T-cell (primary cell): ENCODE measurements at places on chromosomes 7 and 10.

DNA sequence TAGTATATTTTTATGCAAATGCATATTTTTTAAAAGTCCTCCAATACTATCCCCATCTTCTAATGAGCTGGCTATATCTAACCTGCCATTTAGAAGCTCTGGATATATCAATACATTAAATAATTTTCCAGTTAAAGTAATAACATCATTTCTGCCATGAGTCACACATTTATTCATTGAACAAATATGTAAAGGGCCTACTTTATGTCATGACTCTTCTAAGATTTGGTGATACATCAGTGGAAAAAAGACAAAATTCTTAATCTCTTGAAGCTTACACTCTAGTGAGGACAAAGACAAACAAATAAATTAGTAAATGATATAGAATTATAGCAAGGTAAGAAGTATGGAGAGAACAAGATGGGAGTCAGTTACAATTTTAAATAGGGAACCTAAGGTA is 716.8 kb upstream of the LRRTM3 start:
- no peak for DNase-seq

DNA sequence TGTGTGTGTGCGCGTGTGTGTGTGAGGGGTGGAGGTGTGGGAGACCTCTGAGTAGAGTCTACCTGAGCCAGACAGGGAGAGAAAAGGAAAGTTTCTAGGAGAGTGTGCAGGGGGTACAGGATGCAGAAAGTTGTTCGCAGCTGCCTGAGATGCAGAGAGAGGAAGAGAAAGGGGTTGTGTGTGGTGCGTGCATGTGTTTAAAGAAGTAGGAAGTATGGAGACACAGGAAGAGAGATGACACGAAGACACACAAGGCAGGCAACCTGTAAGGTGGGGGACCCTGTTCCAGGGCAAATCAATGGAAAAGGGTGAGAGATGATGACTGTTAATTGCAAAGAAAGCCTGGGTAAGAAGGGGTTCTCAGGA is 52.2 kb downstream of the C10orf105 start:
- no peak for DNase-seq

DNA sequence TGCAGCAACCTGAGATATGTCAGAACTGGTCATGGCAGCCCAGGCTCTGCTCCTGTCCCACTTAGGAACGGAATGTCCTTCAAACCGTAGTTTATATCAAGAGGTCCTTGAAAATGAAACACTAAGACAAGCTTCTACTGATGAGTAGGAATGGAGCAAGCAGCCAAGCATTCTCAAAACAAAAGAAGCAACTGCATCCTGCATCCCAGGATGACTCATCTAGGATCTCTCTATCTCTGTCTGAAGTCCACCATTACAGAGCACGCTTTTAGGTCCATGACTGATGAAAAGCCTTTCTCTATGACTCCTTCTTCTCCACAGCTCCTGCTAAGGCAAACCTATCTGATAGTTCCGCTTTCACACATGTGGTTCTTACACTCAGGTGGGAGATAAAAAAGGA is 16.3 kb downstream of the MBL2 start:
- DNase-seq = no peak

DNA sequence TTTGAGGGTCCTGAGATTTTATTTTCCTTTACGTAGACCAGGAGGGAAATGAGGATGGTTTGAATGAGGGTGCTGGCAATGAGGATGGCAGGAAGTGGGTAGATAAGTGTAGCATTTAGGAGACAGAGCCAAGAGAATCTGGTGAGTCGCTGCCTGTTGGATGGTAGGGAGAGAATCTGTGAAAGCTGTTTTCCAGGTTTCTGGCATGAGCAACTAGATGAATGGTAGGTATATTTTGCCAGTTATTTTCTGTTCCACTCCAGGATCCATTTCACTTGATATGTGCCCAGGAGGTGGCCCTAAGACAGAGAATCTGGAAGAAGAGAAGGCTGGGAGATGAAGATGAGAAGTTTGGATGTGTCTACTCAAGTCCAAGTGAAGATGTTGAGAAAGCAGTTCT is 63.3 kb upstream of the VIPR2 start:
- DNase-seq = no peak

- no peak for DNase-seq
Observed at GRCh38 chr7:130273933-130274255, 7.2 kb downstream of the CPA2 start.

GRCh38 chr10:108424656-108425055 is 1260.2 kb upstream of the SORCS1 start:
- no peak for DNase-seq

GRCh38 chr7:47471831-47472230 is 110.1 kb downstream of the TNS3 start:
- no peak for DNase-seq

DNA sequence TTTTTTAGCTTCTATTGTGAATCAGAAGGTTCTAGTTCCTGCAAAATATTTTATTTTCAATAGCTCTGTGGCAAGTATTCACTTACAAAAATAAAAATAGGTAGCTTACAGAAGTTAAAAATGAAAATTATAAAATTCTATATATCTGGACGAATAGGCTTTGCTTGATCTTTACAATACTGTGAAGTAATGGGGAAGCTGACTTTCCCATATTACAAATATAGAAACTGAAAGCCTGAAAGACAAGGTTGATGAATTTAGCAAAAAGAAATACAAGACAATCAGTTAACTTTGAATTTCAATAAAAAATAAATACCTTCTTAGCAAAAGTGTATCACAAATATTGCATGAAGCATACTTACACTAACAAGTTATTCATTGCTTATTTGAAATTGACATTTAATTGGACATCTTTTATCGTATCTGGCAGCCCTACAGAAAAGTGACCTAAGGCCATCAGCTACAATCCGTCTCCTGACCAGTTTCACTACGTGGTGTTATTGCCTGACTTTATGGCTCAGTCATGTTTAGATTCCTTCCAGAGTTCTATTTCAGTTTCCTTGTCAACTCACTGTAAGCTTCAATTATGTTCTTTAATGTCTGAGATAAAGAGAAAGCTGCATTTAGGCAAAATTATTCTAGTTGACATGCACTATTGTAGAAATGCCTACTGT is 310.5 kb upstream of the HGF start:
- no peak for DNase-seq

DNA sequence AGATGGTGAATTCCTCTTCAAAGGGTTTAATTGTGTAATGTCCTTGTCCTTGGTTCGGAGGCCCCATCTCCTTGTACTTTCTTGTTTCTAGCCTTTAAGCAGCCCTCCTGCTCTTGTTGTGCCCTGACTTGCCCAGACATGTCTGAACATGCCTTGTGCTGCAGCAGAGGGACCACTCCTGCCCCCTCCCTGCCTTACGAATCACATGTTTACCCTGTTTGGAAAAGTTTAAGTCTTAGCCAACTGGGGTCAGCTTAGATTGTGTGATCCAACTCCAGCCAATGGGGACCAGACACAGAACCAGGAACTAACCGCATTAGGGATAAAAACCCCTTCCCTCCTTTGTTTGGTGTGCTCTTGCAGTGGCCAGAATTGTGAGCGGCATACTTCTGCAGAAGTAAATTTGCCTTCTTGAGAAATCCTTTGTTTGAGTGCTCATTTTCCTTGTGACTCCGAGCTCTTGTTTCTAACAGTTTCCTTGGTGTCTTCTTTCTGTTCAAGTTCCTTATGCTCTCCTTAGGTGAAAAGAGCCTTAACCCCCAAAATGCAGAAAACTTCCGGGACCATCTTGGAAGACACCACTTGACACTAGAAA is 29.4 kb downstream of the CLRN3 start:
- DNase-seq = no peak

- DNase-seq = no peak
Observed at GRCh38 chr7:111067251-111067650, 23.7 kb upstream of the LRRN3 start.

GRCh38 chr10:79384773-79385391 is 37.6 kb downstream of the PPIF start:
- DNase-seq = no peak

GRCh38 chr10:126215746-126216631 is 172.3 kb downstream of the ADAM12 start:
- DNase-seq = no peak

GRCh38 chr7:23396222-23397015 is 73.9 kb downstream of the IGF2BP3 start:
- DNase-seq = no peak

- no peak for DNase-seq
Observed at GRCh38 chr10:6977398-6978186, 397.5 kb upstream of the PRKCQ start.

- no peak for DNase-seq
Observed at GRCh38 chr10:13784067-13784466, 197.3 kb downstream of the PRPF18 start.

DNA sequence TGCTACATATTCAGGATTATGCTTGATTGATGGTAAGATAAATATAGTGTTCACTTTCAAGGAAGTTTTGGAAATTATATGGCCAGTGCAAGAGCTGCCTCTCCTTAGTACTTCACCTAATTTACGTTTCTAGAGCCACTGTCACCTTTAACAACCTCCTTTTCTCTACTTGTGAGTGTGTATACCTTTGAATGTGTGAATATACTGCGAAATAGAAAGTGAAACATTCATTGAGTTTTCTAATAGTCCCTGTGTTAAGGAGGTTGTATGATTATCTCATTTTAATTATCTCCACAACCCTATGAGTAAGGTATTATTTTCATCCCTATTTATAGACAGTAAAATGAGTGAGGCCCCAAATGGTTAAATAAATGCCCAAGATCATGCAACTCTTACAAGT is 1050.5 kb downstream of the XPNPEP1 start:
- no peak for DNase-seq

GRCh38 chr7:24716480-24717246 is 40.6 kb downstream of the GSDME start:
- DNase-seq = no peak

DNA sequence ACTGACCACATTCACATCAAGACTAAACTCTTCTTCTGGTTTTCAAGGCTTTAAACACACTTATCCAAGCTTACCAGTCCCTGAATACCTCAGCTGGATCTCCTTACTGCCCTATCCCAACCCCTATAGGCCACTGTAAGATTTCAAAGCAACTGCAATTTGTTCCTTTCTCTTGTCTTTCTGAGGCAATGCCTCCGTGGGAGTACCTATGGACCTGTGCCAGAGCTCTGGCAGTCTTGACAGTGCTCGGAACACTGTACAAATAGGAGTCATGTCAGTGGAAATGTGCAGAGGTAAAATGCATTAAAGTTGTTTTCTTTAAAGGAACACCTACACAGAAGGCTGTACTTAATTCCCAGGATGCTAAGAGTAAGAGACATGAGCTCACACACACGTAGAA is 124.7 kb downstream of the CNOT4 start:
- DNase-seq = no peak

- no peak for DNase-seq
Observed at GRCh38 chr10:70715853-70716795, 43.8 kb downstream of the ADAMTS14 start.

GRCh38 chr10:88413412-88413811 is 169.7 kb downstream of the RNLS start:
- DNase-seq = no peak

DNA sequence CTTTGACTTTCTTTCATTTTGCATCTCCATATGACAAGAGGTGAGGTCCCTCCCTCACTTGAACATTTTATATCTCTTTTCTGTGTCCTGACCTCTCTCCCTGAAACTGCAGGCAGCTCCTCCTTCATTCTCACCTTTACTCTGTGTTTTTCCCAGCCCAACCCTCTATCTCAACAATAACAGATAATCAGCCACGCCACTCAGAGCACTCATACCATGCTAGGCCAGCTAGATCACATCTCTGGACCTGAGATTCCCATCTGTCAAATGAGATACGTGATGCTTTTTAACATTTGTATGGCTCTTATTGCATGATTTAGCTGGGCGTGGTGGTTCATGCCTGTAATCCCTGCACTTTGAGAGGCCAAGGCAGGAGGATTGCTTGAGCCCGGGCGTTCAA is 63.1 kb upstream of the PDCD4 start:
- DNase-seq = no peak

- DNase-seq = no peak
Observed at GRCh38 chr10:51083356-51083853, 9.1 kb downstream of the PRKG1 start.

DNA sequence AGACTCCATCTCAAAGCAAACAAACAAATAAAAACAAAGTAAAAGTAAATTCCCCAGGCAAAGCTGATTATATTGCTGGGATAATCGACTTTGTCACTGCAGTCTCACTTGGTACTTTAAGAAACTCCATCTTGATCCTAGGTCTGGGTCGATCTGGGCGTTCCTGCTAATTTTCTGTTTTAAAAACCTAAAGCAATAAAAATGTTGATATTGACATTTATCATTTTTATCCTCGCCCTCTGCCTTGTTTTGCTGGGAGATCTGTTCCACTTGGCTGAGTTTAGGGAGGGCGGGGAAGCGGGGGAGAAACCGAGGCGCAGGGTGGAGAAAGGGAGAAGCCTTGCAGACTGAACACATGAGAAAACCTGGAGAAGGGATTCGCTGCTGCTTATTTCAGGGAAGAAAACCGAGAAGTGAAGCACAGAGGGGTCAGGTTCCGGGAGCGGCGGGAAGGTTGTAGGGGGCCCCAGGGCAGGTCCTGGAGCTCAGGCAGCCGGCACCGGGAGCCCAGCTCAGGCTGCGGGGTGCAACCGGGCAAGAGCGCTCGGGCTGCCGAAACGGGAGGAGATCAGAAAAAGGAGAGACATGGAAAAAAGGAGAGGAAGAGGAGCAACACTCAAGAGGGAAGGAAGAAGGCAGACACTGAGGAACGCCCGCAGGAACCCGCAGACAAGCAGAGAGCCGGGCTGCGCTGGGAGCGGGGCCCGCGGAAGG is 27.3 kb upstream of the KMT2C start:
- no peak for DNase-seq

GRCh38 chr10:47336387-47337134 is 11.6 kb upstream of the RBP3 start:
- no peak for DNase-seq

- DNase-seq = no peak
Observed at GRCh38 chr7:15648461-15648961, 38.0 kb downstream of the MEOX2 start.

GRCh38 chr10:128074589-128074988 is 51.6 kb downstream of the MKI67 start:
- DNase-seq = no peak

DNA sequence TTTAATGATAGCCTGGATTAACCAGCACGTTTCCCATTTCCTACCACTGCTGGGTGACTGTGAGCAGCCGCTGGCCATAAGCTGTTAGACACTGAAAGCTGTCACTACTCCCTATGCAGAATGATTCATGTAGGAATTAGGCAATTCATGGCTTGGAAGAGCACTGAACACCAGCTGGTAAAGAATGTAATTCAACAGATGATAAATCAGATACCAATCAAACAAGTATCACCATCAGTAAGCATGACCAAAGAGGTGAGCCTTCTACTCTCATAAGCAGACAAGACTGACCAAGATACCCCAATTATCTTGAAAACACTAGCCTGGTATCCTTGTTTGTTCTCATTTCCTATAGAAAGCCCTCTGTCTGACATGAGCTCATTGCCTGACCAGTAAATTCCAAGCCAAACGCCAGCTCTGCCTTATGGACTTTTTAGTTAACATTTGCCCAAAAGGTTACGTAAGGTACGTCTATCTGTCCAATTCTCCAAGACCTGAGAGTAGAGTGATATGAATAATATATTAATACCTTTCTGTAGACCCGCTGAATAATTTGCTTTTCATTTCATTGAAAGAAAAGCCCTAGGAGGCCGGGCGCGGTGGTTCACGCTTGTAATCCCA is 127.7 kb downstream of the ELMO1 start:
- no peak for DNase-seq

- DNase-seq = no peak
Observed at GRCh38 chr7:22268884-22269421, 88.0 kb downstream of the RAPGEF5 start.

- no peak for DNase-seq
Observed at GRCh38 chr10:52598936-52599335, 173.6 kb downstream of the MBL2 start.

GRCh38 chr7:1378610-1379601 is 80.4 kb downstream of the MICALL2 start:
- DNase-seq = no peak
